ENCODE measurements at places on chromosomes 2 and 18. TPM values are rescaled to one million over a fixed set of nuclear protein-coding genes. Genes with fewer than 3 reads are reported as not detected.
A peak's percentile ranks its signal among the peaks of the same experiment; 100 is the strongest.

DNA sequence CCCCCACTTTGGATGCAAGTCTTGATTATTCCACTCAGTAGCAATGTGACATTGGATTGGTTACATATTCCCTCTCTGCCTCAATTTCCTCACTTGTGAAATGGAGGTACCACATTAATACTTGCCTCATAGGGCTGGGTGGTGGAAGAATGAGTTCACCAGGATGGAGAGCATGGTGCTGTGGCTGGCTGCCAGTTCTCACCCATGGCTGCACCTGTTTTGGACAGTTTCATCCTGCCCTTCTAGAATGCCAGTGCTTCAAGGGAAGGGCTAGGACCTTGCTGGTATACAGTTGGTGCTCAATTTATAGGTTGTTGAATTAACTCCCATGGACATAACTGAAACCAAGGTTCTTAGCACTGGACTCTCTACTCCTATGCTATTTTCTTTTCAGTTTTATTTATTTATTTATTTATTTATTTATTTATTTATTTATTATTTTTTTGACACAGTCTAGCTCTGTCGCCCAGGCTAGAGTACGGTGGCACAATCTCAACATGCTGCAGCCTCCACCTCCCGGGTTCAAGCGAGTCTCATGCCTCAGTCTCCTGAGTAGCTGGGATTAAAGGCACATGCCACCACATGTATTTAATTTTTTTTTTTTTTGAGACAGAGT is 5.3 kb upstream of the SH3RF3 start:
- DNase-seq: no peak

Gene LIPG
- total RNA-seq: 11.0 TPM

Gene TSN
- 60.3 TPM for total RNA-seq

- DNase-seq: peak; percentile 81
Observed at GRCh38 chr2:62216616-62217015, 20.7 kb downstream of the B3GNT2 start.

Gene CENPA
- total RNA-seq: 0.75 TPM

GRCh38 chr2:43179942-43180341 is 46.5 kb downstream of the ZFP36L2 start:
- no peak for DNase-seq

Gene ALPG
- 0.27 TPM for total RNA-seq

- no peak for DNase-seq
Observed at GRCh38 chr2:224734949-224735348, 18.8 kb upstream of the CCDC195 start.

Gene SMYD1
- total RNA-seq: not detected
